ENCODE measurements at places on chromosomes 11 and 22.

- DNase-seq: peak; percentile 59
Observed at GRCh38 chr11:32829680-32830412, at the start of gene PRRG4. PRRG4 (plus strand) TSS chr11:32829927; CDS start chr11:32830530, 603 bp downstream.

GRCh38 chr22:43854121-43854785, 8.1 kb downstream of the SULT4A1 start:
- DNase-seq: no peak

- DNase-seq: peak; percentile 32
Observed at GRCh38 chr11:66044757-66045156, 4.2 kb downstream of the GAL3ST3 start.

DNA sequence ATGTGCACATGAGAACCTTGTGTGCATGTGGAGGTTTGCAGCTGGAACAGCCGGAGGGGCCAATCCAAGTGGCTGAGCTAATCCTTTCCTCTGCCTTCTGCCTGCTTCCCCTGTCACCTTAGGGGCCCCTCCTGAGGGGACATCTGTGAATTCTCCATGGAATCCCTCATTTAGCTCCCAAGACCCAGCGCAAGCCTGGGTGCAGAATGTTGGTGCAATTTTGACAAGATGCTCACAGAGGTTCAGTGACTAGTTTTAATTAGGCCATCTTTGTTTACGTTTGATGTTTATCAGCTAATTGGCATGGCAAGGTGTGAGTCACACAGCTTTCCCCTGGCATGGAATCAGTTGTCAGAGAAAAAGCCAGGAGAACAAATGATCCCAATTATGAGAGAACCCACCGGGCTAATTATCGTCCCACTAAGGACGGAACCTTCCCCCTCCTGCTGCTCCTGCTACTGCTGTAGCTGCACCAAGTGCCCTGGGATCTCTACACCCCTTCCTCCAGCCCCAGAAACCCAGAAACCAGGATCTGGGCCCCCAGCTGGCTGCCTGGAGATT, 63.6 kb upstream of the PAX6 start:
- no peak for DNase-seq

GRCh38 chr11:110921742-110922521, 209.7 kb upstream of the ARHGAP20 start:
- DNase-seq: no peak
